ENCODE measurements at places on chromosomes 4 and X.

DNA sequence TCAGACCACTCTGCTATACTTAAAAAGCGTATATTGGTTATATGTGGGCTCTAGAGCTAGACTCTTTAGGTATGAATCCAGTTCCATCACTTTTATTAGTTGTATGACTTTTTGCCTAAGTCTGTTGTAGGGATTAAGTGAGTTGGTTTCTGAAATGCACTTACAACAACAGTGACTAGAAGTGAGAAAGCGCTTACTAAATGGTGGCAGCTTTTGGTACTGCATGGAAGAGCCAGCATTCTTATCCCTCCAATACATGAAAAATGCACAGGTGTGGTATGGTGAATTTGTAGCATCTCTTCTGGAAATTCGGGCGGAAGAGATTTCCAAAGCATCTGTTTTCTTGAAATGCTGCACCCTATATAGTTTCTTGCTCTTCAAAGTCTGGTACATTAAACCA, 117.1 kb downstream of the SPANXA1 start:
- no peak overlapping the region for H3K27ac ChIP-seq
- no peaks in the 10 kb centered on the region for H3K4me1 ChIP-seq
- no peaks in the 10 kb centered on the region for H3K36me3 ChIP-seq
- DNase-seq = no peak
- H3K27me3 ChIP-seq = no peaks in the 10 kb centered on the region
- no peak overlapping the region for H3K4me3 ChIP-seq

DNA sequence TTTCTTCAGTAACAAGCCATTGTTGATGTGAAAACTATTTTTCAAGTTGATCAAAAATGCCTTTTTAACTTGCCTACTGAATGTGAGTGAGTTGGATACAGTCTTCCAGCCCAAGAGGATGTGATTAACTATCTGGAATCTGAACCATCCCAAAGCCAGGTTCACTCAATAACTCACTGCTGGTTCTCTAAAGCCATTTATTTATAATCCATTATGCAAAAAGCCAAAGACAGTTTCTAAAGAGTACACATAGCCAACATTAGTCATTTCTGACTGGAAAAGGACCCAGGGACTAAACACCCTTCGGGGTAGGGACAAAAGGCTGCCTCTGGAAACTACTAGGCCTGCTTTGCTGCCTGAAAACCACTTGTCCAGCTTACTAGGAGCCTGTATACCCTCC, 109.6 kb downstream of the SHROOM4 start:
- H3K27ac ChIP-seq = no peak overlapping the region
- no peak for DNase-seq
- H3K4me3 ChIP-seq = no peak overlapping the region
- H3K4me1 ChIP-seq = no peaks in the 10 kb centered on the region
- H3K27me3 ChIP-seq = no peaks in the 10 kb centered on the region

DNA sequence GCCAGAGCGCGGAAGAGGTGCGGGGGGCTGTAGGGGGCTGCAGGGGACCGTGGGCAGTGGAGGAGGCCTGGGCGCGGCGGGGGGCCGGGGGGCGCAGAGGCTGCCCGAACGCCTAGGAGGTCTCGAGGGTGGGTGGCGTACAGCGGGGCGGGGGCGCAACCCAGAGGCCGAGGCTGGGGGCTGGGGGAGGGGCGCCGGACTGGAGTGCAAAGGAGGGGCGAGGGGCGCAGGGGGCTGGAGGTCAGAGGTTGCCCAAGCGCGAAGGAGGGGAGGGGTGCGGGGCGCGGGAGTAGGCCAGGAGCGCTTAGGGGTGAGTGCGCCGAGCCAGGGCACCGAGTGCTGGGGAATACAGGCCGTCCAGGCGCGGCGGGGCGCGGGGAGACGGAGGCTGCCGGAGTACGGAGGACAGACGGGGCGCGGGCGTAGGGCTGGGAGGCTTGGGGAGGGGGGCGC, 255 bp downstream of the GYG2 start:
- no peaks in the 10 kb centered on the region for H3K36me3 ChIP-seq
- H3K27me3 ChIP-seq = no peaks in the 10 kb centered on the region
- no peaks in the 10 kb centered on the region for H3K4me1 ChIP-seq
- no peak for DNase-seq

GRCh38 chr4:145041378-145041777, 56.6 kb downstream of the ANAPC10 start:
- no peaks in the 10 kb centered on the region for H3K4me1 ChIP-seq
- H3K4me3 ChIP-seq = no peak overlapping the region
- no peaks in the 10 kb centered on the region for H3K27me3 ChIP-seq
- no peak for DNase-seq
- no peaks in the 10 kb centered on the region for H3K36me3 ChIP-seq

Measured in right lobe of liver (tissue), 6 donors.